ENCODE measurements at places on chromosomes 1 and 21. TPM values are rescaled to one million over a fixed set of nuclear protein-coding genes. Genes with fewer than 3 reads are reported as not detected.

DNA sequence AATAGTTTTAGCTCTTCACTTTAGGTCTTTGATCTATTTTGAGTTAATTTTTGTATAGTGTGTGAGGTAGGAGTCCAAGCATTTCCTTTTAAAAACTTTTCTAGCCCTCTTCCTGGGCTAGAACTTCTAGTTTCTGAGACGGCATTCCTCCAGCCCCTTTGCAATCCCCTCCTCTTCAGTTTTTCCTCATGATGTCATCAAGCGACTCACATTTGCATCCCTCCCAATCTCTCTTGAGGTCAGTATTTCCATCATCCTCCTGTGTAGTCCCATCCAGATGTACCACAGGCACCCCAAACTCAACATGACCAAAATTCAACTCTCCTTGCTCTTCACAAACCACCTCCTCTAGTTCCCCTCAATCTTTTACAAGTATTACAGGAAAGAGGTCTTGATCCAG is 10.7 kb downstream of the HMGN2 start:
- DNase-seq = no peak

DNA sequence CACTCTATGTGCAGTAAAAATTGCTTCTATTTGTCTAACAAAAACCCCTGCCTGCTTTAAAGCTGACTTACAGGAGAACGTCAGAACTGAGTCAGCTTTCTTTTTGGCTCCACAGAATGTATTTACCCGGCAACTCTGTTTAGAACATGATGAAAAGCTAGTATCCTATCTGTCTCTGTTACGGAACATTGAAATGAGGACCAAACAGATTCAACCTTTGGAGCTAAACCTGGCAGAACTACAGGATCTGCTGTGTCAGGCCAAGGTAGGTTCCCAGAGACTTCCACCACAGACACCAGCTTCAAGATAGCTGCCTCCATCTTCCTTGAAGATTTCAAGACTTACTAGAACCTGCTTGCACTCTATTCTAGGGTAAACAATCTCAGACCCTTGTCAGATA is 132.6 kb downstream of the MACF1 start:
- DNase-seq = no peak

DNA sequence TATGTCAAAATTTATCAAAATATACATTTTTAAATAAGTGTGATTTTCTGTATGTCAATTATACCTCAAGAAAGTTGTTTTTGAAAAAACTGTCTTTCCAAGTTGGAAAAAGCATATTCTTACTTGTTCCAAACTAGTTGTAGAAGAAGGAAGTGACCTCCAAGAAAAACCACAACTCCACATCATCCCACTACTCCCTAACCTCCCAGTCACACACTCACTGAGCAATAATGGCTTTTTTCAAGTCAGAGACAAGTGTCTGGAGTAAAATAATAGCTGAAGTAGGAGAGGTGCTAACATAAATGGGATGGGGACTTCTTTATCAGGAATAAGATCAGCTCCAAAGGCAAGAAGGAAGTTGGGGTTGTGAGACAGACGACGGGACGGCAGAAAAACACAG is 13.4 kb downstream of the EPRS1 start:
- no peak for DNase-seq

DNA sequence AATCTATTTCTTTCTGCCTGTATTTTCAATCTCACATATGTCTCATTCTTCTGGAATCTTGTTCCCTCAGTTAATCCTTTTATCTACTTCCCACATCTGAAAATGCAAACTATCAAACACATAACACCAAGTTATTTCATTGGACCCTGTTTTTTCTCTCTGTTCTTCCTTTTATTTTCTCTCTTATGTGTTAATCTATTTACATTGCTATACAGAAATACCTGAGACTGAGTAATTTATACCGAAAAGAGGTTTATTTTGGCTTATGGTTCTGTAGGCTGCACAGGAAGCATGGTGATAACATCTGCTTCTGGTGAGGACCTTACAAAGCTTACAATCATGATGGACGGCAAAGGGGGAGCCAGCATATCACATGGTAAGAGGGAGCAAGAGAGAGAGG is 247.6 kb downstream of the TGFB2 start:
- DNase-seq = no peak

- no peak for DNase-seq
Observed at GRCh38 chr1:178993559-178993958, 32.1 kb upstream of the FAM20B start.

DNA sequence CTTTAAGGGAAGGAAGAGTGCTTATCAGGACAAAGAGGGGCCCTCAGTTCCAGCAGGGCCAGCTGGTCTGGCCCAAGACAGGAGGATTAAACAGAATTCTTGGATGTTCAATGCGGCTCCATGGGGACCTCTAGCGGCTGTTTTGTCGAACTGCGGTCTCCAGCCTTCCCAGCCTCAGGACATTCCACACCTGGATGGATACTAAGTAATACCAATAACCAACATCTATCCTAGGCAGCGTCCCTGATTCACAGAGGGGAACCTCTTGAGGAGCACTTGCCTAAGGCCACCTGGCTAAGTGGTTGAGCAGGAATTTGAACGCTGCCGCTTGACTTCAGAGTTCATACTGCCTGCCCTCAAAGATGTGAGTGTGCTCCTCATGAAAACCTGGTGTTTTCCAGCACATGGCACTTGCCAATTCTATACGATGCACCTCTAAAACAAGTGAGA is 15.5 kb upstream of the CD247 start:
- peak; percentile 41 for DNase-seq

DNA sequence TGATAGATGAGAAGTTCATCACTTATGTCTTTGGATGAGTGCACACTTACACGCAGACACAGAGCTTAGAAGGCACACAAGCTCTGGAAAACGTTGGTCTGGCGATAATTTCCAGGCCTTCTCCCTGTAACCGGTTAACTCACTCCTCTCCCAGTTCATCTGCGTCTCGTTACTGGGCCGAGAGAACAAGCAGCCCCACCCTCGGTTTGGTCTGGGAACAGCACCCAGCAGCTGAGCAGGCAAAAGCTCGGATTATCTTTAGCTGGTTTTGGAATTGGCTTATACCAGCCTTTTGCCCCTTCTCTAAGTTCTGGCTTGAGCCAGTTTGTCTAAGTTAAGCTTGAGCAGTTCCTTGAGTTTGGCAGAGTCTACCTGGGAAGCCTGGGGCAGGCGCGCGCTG is 27.3 kb upstream of the COL6A1 start:
- DNase-seq = no peak

- no peak for DNase-seq
Observed at GRCh38 chr1:69413129-69413528, 154.6 kb upstream of the LRRC7 start.

GRCh38 chr1:68919075-68919474 is 422.2 kb upstream of the DEPDC1 start:
- peak; percentile 43 for DNase-seq

DNA sequence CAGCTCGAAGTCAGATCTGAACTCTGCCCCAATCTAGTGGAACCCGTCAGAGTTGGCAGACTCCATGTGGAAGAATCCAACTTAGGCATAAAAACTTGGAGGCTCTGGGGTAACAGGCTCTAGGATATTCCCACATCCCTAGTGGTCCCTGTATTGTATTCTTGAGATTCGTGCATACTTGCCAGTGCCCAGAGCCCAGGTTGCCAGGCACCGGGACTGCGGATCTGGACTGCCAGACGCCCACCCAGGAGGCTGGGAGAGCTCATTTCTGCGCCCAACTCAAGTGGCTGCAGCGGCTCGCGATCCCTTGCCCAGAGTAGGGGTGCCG is 1.1 kb downstream of the GRIK1 start:
- no peak for DNase-seq

DNA sequence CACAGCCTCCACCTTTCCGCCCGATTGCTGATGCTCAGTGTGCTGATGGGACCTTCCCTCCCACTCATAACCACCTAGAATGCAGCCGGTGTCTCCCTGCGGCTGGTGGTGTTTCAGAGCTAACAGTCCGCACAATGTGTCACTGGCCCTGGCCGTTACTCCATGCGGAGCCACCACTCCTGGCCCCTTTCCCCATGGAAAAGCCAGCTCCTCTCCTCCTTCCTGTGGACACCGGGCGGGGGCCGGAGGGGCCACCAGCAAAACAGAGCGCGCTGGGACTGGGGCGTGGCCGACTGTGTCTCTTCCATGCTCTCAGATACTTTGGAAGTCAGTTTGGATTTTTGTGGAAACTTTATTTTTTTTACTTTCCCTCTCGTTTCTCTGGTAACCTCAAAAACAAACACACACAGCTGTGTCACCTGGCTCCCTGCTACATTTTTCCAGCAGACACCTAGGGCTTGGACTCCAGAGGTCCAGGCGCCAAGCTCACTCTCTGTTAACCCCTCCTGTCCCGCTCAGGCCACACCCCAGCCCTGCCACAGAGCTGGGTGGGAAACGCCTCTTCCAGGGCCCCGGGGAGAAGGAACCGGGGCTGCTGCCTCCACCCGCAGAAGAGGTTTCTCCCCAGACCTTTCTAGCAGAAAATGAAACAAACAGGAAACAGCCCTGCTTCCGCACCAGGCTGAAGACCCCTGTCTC is 32.5 kb upstream of the COL6A2 start:
- DNase-seq = peak; percentile 43

DNA sequence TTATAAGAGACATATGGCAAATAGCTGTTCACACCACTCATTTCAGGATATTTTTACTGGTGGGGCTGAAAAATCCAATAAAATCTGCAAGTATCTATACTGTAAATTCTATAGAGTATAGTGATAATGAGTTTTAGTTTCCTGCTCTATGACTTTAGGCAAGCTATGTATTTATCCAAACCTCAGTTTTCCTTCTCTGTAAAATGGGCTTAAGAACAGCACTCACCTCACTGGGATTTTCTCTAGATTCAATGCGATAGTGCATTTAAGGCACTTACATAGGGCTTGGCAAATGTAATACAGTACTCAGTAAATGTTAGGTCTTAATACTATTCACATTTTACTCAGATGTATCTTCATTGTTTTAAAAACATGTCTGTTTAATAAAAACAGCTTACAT is 168.7 kb downstream of the ATG4C start:
- no peak for DNase-seq

GRCh38 chr1:115828101-115829022 is 12.6 kb downstream of the NHLH2 start:
- no peak for DNase-seq

DNA sequence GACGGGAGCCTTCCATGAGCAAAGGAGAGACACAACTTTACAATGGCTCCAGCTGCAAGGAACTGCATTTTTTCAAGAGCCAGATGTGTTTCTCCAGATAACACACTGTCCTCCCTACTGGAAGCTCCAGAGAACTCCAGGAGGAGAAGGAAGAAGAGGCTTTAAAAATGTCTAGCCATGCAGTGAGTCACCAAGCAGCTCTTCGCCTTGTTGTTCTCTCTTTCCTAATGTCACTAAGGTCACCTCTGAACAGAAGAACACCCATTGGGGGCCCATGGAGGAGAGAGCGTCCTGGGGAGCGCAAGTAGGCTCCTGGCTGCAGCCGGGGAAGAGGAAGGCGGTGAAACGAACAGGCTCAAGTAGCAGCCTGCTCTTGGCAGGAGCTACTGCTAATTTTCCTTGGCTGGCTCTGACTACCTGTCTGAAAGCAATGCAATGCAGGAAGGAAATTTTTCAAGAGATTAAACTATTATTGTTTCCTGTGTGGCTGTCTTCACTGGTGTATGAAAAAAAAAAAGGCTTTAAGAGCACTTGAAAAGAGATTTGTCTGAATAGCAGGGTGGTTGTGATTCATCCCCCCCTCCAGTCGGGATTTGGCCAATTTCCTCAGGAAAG is 321.9 kb downstream of the SETD4 start:
- no peak for DNase-seq

GRCh38 chr1:230352537-230352936 is 73.6 kb downstream of the PGBD5 start:
- DNase-seq = no peak

- peak; percentile 39 for DNase-seq
Observed at GRCh38 chr1:207919523-207920170, 8.7 kb upstream of the CD34 start.

- no peak for DNase-seq
Observed at GRCh38 chr1:62285440-62285839, 33.8 kb downstream of the KANK4 start.

- DNase-seq = no peak
Observed at GRCh38 chr1:94863919-94864318, 43.8 kb downstream of the SLC44A3 start.

DNA sequence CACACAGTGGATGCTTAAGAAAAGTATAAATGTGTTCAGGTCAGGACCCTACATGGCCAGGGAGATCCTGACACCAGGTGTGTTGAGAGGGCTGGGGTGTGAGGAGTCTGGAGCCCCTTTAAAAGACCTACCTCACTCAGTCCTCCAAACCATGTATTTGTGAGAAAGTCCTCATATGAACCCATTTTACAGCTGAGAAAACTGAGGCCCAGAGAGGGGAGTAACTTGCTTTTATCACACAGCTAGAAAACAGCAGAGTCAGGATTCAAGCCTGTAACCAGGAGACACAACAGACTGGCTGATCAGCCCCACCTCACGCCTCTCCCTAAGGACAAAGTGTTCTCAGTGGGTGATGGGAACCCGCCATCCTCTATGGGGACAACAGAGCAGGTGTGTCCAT is 706.7 kb downstream of the PTPRU start:
- no peak for DNase-seq

GRCh38 chr1:171221665-171222591 is 26.4 kb upstream of the FMO1 start:
- DNase-seq = no peak

GRCh38 chr1:64744492-64745180 is at the start of gene RAVER2:
TSS of gene RAVER2 (plus strand) at chr1:64745075. CDS start at chr1:64745173, 98 bp downstream.
- DNase-seq = peak; percentile 52

GRCh38 chr1:86758570-86758969 is 54.2 kb downstream of the SH3GLB1 start:
- DNase-seq = no peak

- no peak for DNase-seq
Observed at GRCh38 chr21:41616031-41616591, 108.2 kb upstream of the TMPRSS2 start.

GRCh38 chr1:46772571-46772970 is 26.3 kb upstream of the CYP4B1 start:
- DNase-seq = no peak

DNA sequence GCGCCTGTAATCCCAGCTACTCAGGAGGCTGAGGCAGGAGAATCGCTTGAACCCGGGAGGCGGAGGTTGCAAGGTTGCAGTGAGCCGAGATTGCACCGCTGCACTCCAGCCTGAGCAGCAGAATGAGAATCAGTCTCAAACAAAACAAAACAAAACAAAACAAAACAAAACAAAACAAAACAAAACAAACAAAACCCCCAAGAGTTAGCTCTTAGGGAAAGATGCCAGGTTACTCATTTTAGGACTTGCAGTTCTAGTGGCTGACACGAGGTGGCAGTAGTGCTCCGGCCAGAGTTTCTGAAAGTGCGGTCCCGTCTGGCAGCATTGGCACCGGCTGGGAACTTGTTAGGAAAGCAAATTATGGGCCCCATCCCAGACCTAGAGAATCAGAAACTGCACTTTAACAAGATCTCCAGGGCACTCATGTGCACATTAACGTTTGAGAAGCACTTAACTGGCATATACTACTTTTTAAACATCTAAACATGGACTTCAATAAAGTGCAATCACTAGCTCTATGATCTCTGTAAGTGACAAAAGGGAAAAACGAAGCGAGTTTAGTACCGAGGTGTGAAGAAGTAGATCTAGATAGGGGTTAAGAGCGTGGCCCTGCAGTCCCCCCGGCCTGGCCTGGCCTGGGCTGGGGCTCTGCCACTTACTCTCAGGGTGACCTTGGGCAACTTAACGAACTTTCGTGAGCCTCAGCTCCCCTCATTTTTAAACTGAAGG is 41.9 kb upstream of the TNFRSF1B start:
- peak; percentile 56 for DNase-seq

- DNase-seq = no peak
Observed at GRCh38 chr21:25790878-25791204, 56.1 kb downstream of the GABPA start.

The A3GALT2 gene
- total RNA-seq = not detected

The OR2T11 gene
- total RNA-seq = not detected

The IL24 gene
- not detected for total RNA-seq

The IGSF21 gene
- 1.1 TPM for total RNA-seq

The NTRK1 gene
- total RNA-seq = 0.37 TPM

The PROK1 gene
- total RNA-seq = not detected

Data from urinary bladder (tissue), 4 donors.